ENCODE measurements at places on chromosomes 4 and X.

DNA sequence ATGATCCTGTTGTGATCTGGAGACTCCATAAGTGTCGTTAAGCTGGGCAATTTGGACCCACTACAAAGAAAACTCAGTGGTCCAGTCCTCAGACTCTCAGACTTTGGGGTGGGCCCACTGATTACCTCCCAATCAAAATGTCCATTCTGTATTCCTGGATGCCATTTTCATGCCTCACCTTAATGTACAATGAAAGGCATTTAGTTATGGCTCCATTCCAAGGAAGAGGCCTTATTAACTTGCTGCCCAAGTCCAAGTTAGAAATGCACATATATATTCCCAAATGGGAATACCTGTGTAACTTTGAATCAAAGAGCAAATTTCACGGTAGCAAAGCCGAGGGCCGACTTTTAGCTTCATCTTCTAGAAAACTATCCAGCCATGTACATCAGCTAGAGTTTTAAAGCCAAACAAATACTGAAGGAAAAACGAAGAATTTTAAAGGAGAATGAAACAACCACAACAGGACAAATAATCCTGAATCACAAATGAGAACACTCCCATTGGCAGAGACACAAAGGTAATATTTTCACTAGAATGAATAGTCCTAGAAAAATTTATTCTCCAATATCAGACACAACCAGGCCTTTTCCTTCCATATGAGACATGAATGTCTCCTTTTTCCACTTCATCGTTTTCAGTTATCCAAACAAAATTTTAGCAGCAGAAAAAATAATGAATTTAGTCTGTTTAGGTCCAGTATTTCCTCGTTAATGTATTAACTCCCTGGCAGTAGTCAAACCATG lies 63.7 kb upstream of the HHIP start:
- DNase-seq = no peak

- no peak for DNase-seq
Observed at GRCh38 chr4:86586160-86586572, 7.9 kb upstream of the PTPN13 start.

DNA sequence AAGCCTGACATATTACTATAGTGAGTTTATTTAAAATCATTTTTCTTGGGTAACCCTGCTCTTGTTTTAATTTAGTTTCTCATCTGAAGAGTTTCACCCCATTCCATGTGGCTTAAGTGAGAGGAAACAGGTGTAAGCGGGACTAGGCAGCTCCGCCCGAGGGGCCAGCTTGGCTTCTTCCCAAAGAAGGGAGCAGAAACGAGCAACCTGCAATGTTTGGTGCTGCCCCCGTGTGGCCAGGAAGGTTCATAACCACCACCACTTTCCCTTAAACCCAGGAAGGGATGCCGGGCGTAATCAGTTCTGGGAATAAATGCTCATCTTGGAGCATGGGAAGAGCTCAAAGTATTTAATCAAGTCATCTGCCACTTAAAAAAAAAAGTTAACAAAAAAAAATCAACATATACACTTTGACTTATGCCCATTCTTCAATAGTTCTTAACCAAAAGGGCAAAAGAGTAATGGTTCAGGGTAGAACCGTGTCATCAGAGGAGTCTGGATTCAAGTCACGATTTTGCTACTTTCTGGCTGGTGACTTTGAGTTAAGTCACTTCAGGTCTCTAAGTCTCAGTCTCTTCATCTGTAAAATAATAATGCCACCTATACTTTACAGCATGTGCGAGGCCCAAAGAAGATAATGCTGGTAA lies 147.9 kb downstream of the NSUN7 start:
- DNase-seq = peak; percentile 47

- no peak for DNase-seq
Observed at GRCh38 chrX:12610079-12610478, 181.1 kb upstream of the PRPS2 start.

- DNase-seq = peak; percentile 63
Observed at GRCh38 chr4:108171339-108172230, 2.9 kb upstream of the LEF1 start.

DNA sequence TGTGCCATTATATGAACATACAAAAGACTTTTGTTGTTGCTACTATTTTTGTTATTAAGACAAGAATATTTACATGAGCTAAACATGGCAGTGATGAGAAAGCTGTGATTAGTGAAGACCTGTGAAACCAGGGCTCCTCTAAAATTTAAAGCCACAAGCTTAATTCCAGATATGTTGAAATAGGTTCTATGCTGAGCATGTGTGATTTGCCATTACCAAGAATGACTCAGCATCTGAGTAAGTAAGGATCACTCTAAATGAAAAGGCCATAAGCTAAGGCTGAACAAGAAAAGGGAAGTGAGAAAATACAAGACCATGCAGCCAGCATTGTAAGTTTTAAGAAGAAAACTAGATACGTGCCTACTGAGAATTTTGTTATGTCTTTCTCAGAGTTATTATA lies 75.9 kb upstream of the CAMK2D start:
- DNase-seq = no peak

GRCh38 chr4:97016186-97016907 lies 1126.9 kb downstream of the STPG2 start:
- no peak for DNase-seq

DNA sequence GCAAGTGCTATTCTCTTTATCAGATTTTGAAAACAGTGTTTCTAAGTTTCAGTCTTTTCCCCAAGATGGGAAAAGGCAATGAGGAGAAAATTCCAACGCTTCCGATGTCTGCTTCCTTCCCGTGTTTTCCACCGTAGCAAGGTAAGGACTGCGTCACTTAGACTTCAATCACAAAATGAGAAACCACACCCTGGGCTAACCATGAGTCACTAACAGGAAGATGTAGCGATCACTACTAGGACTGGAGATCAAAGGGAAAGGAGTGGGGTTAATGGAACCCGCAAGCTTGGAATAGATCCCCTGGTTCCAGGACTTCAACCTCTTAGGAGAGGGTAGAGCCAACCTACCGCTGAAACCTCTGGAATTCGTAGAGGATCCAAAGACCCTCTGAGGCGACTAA lies 250.7 kb upstream of the ZFP42 start:
- no peak for DNase-seq

GRCh38 chr4:89897867-89898266 lies 3.2 kb downstream of the MMRN1 start:
- no peak for DNase-seq

GRCh38 chr4:156575430-156576073 lies 396.0 kb downstream of the PDGFC start:
- DNase-seq = no peak

GRCh38 chr4:64718091-64718490 lies 308.8 kb upstream of the TECRL start:
- DNase-seq = no peak

DNA sequence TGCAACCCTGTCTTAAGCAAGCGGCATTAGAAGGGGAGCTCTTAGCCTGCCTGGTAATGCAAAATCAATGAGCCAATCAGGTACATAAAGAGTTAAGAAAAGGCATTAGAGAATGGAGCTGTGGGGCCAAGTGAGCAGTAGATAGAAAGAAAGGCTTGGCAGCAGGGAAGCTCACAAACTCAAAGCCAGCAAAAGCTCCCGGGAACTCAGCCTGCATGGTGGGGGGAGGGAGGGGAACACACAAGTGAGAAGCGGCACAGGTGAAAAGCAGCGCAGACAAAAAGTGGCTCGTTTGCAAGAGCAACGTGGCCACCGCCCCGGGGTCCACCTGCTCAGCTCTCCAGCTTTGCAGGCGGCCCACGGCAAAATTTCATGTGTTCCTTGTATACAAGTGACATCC lies 818.5 kb downstream of the FAM133A start:
- no peak for DNase-seq

DNA sequence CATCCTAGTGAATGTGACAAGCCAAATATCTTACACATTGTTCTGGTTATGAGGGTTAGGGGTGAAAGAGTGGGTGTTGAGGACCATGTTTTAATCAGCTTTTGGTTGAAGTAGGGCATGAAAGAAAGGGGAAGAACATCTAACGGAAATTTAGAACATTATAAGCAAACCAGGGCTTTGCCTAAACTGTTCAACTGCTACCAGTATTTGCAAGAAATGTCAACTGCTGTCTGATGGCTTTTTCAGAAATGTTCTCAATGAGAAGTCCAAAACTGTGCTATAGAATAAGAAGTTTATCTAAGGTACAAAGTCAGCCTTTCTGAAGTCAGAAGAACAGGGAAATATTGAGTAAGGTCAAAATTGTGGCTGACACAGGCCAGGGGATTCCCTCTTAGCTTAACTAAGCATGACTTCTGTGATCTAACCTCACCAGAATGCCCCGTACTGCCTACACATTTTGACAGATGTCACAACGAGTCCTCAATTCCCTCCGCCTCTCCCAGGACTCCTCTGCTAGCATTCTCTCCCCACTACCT lies 67.1 kb downstream of the DTHD1 start:
- no peak for DNase-seq

DNA sequence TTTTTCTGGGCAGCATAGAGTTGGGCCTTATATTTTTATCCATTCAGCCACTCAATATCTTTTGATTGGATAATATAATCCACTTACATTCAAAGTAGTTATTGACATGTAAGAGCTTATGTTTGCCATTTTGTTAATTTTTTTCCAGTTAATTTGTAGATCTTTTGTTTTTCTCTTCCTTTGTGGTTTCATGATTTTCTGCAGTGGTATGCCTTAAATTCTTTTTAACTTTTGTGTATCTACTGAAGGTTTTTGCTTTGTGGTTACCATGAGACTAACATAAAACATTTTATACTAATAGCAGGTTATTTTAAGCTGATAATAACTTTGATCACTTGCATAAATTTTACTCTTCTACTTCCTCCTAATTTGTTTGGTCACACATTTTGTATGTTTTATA lies 140.8 kb upstream of the GATB start:
- no peak for DNase-seq

GRCh38 chr4:25750874-25751273 lies 95.2 kb downstream of the SLC34A2 start:
- no peak for DNase-seq

- DNase-seq = no peak
Observed at GRCh38 chr4:2174061-2174460, 67.9 kb downstream of the HAUS3 start.

- DNase-seq = no peak
Observed at GRCh38 chrX:3204606-3205005, 141.8 kb downstream of the MXRA5 start.

DNA sequence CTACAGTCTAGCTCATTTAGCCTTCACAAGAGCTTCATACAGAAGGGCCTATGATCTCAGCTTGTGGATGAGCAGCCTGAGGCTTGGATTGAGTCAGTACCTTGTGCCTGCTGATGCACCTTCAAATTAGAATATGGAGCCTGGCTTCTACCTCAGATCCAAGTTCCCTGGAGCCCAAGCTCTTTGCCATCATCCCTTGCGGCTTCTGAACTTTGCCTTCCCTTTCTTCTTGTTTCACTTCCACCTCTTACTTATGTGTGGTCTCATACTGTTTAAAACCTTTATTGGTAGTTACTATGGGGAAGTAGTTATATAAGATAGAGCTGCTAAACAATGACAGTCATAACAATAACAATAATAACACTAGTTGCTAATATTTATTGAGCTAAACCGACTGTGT lies 84.3 kb upstream of the AFF2 start:
- no peak for DNase-seq

DNA sequence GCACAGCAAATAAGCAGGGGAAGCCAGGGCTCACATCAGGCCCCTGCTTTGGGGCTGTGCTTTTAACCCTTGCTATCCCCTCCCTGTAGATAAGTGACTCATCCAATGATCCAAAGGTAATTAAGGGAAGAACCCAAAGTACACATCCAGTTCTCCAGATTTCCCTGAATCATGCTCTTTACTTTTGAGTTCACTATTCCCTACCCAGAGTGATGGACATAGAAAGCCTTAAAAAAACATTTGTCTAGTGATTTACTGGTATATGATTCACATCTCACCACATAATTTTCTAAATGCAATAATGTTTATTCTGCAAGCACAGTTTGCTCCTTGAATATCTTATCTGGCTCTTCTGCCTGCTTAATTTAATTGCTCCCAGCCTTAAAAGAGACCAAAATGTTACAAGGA lies 136.2 kb downstream of the PPP3CA start:
- DNase-seq = no peak

DNA sequence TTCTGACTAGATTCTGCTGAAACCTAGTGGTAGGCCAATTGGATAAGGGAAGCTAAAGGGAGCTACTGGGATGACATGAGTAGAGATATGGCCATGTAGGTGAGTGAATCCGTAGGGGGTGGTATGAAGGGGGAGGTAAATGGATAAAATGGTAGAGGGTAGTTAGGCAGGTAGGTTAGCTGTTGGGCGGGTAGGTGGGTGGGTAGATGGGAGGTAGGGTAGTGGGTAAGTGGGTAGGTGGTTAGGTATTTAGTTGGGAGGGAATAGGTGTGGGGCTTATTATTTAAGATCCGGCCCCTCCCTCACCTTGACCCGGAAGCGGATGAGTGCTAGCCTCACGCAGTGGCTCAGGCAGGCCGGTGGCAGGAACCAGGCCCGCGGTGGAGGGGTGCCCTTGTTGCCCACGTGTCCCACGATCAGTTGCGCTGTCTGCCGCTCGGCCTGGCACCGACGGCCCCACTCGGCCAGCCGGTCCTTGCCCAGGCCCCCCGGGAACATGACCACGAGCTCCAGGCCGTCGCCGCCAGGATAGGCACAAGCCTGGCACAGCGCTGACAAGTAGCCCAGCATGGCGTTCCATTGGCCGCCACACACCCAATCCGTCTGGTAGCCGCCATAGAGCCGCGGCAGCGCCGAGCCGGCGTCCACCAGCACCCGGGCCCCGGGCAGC lies 725 bp downstream of the FAM120C start:
- DNase-seq = peak; percentile 32

DNA sequence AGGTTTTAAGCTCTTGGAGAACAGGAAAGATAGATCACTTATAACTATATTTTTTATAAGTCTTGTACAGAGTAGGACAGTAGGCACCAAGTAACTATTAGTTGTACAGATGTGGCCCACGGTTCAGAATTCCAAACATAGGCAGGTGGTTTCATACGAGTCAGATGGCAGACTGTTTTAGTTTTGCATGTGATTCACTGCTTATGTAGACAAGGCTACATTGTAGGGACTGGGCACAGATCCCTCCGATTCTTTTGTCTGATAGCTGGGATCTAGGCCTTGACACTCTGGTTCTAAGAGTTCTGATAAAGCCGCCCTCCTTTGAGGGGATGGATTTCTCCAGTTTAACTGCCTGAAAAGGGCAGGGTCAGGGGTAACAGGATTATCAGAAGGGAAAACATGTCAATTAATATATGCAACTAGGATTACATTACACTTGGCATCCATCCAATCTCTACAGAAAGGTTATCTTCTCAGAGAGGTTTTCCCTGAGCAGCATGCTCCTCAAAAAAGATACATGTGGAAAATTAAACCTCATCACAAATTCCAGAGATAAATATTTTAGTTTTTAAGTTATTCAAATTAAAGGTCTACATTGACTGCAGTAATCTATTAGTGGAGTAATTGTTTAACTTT lies 87.8 kb downstream of the SPRY1 start:
- no peak for DNase-seq

DNA sequence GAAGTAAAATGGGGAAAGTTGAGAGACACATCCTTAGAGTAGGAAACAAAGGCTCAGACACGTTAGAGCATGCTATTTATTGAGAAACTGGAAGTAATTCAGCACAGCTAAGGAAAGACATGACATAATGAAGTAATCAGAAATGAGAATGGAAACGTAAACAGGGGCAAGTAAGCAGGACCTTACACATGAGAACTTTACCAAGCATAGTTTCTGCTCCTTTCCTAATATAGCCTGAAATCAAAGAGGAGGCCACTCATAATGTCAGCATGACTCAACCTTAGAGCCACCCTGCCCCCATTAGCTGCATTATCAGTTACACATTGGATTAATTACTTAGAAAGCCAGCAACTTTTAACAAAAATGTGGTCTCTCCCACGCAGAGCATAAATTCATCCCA lies 558.3 kb upstream of the GRIA3 start:
- DNase-seq = no peak

GRCh38 chrX:19792412-19792811 lies 95.0 kb downstream of the SH3KBP1 start:
- no peak for DNase-seq

All from stimulated activated CD8-positive, alpha-beta memory T cell treated with anti-CD3 and anti-CD28 coated beads, Interleukin-15, amount 100 ng/mL, for 48 hours (primary cell).